ENCODE measurements at places on chromosomes 5 and 9.

- DNase-seq: no peak
Observed at GRCh38 chr9:211557-211956, 3.1 kb upstream of the DOCK8 start.

DNA sequence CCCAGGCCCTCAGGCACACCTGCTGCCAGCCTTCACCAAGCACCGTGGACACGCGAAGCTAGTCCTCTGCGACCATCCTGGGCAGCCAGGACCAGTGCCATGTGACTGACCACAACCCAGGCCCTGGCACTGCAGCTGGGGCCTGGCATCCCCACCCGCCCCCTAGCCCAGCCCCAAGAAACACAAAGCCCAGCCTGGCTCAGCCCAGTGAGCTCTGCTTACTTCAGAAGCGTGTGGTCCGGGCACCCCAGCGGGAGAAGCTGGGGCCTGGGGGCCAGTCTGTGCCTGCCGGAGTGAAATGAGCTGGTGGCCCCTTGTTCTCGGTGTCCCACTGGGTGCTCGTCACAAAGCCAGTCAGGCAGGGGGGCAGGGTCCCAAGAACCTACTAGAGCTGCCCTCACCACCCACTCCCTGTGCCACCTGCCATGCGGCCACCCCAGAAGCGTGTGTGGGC lies 87.9 kb downstream of the KCNT1 start:
- no peak for DNase-seq

DNA sequence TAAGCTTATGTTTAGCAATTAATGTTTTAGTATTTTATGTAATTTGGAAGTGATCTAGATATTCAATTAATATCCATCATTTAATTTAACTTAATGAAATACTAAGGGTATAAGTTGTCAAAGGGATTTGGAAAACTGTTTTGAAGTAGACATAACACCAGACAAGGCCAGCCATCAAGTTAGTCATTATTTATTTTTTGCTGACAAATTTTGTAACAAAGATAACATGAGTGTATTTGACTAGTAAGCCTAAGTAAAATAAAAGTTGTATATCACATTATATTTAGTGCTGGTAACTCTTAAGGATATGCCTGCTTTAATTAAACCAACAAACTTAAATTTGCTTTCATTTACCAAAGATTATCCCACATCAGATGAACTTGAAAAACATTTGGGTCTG lies 125.9 kb upstream of the TNFAIP8 start:
- DNase-seq: no peak

- no peak for DNase-seq
Observed at GRCh38 chr9:136793086-136793946, 2.2 kb downstream of the TMEM141 start.

- DNase-seq: no peak
Observed at GRCh38 chr9:131867611-131868192, 127.8 kb upstream of the RAPGEF1 start.

DNA sequence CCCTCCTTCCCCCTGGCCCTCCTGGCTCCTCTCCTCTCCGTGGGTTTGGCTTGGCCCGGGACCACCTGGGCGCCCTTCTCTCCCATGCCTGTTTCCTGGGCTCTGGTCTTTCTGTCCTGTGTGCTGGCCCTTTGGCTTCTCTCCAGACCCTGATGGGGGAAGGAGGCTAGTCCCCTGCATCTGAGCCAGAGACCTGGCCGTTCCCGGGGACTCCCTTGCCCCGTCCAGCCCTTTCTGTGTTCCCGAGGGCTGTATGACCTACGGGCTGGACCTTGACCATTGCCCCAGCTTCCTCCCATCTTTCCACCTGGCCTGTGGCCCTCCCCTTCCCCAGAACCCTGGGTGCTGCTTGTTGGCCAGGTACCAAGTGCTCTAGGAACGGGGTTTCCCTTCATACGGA lies 8.4 kb downstream of the NELFB start:
- no peak for DNase-seq

- DNase-seq: no peak
Observed at GRCh38 chr5:99239826-99240360, 311.1 kb upstream of the CHD1 start.

DNA sequence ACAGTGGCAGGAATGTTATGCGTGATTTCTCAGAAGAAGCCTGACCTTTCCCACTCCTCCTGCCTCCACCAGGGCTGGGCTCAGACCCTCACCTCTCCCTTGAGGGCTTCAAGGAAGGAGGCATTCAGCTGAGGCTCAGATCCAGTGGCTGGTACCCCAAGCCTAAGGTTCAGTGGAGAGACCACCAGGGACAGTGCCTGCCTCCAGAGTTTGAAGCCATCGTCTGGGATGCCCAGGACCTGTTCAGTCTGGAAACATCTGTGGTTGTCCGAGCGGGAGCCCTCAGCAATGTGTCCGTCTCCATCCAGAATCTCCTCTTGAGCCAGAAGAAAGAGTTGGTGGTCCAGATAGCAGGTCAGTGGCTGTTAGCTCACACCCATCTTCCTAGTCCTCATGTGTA lies 9.9 kb downstream of the BTNL9 start:
- DNase-seq: no peak

- no peak for DNase-seq
Observed at GRCh38 chr9:87020169-87020950, 73.1 kb upstream of the GAS1 start.

GRCh38 chr5:162474239-162474638 lies 406.7 kb downstream of the GABRG2 start:
- no peak for DNase-seq

- no peak for DNase-seq
Observed at GRCh38 chr9:1515557-1515956, 465.4 kb downstream of the DMRT2 start.

Data from NCI-H2227 treated with DMSO at 0.1 percent for 48 hours (cell line).